ENCODE measurements at places on chromosomes 7 and 10.

DNA sequence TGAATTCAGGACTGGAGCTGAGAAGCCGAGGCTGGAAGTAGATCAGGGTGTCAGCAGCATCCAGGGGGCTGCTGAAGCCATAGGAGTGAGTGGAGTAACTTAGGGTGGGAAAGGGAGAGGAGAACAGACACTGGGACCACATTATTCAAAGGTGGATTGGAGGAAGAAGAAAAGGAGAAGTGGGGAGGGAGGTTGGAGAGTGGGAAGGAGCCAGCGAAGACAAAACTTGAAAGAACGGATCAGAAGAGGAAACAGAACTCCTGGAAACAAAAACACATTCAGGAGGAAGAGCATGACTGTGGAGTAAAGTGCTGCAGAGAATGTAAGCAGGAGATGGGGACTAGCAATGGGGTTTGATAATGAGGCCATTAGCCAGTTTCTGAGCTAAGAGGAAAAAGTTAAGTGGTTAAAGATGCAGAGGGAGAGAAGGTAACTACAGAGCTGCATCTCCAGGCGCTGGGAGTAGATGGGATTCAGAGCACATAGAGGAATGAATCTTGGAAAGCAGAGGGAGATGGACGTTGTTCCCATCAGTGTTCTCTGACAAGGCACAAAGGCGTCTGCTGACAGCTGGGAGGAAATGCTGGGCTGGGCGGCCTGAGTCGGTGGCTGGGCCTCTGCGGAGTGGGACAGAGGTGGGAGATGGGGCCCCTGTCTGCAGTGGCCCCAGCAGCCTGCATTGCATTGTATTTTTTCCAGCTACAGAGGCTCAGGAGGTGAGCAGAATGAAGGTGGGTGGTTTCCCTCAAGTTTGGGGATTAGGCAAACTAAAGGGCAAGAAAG, 63.1 kb upstream of the LEP start:
- DNase-seq = no peak

DNA sequence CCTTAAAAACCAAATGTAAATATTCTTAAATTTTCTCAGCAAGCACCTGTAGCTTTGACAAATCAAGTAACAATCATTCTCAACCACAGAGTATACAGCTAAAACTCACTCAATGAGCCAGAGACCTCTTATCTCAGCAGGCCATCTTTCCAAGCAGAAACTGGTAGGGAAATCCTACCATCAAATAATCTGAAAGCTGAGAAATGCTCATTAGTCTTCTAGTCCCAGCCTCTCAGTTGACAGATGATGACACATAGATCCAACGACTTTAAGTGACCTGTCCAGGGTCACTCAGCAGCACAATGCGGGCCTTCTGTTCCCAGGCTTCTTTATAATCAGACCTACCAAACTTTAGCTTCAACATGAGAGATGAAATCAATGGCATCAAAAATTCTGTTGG, 184.6 kb downstream of the SGMS1 start:
- DNase-seq = no peak

DNA sequence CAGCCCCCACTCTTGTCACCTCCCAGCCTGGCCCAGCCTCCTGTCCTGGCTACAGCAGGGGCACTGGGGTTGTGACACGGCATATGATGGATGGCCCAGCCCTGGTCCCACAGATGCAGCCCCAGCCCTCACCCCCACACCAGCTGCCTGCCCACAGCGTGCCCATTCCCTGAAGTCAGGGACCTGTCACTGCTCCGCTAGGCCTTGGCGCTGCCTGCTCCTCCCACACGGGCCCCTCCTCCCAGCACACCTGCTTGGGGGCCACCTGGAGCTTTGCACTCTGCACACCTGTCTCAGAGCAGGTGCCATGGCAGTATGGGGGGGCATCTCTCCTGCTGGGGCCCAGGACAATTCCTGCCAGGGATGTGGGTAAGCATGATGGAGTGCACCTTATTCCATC, 3.5 kb downstream of the GCK start:
- DNase-seq = no peak

GRCh38 chr10:28592953-28593352, 60.0 kb downstream of the WAC start:
- peak; percentile 73 for DNase-seq

DNA sequence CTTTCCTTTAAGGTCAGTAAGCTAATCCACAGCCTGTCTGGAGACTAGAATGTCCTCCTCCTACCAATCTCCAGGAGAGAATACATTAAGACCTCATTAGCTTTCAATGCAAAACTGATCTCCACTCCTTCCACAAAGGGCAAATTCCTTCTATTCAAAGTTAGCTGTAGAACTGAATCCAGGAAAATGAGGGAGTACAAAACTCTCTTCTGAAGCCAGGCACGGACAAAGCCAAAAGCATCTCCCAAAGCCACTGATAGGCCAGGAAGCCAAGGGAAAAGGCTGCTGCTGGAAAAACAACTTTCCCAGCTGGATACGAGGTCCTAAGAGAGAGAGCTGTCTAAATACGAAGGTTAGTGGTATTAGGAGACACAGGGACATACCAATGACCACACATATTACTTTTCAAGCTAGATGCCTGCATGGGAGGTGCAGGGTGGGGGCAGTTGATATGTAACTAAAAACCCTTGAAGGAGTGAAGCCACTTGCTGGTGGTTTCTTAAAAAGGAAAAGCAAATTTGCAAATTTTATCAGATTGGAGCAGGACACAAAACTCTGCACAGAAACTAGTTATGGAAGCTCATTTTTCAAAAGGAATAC, 43.6 kb downstream of the MKX start:
- DNase-seq = no peak

DNA sequence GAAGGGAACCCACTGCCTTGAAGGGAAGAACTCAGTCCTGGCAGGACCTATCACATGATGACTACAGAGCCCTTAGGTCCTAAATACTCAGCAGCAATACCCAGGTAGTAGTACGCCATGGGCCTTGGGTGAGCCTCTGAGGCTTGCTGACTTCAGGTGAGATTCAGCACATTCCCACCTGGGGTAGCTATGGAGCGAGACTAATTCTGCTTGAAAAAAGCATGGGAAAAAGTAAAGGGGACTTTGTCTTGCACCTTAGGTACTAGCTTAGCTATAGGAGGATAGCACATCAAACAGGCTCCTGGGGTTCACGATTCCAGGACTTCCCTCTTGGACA, 98.2 kb upstream of the MEOX2 start:
- no peak for DNase-seq

DNA sequence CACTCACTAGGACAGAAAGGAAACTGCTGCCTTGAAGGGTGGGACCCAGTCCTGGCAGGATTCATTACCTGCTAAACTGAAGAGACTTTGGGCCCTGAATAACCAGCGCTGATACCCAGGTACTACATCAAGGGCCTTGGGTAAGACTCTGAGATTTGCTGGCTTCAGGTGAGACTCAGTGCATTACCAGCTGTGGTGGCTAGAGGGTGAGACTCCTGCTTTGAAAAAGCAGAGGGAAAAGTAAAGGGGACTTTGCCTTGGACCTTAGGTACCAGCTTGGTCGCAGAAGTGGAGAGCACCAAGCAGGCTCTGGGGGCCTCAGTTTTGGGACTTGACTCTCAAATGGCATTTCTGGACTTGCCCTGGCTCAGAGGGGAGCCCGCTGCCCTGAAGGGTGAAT, 673.3 kb downstream of the NXPH1 start:
- DNase-seq = no peak

GRCh38 chr10:50605269-50605950, 18.3 kb downstream of the SGMS1 start:
- peak; percentile 100 for DNase-seq
